ENCODE measurements at places on chromosomes 13 and 19. TPM values are rescaled to one million over a fixed set of nuclear protein-coding genes. Genes with fewer than 3 reads are reported as not detected.

GRCh38 chr19:24033963-24034342 is 53.0 kb upstream of the ZNF254 start:
- no peak for DNase-seq

CEACAM4 gene
- total RNA-seq = not detected

GRCh38 chr19:10818301-10819123 is 17.5 kb downstream of the TMED1 start:
- no peak for DNase-seq

POU4F1 gene
- total RNA-seq = not detected

GRCh38 chr13:77811981-77812380 is 106.7 kb downstream of the EDNRB start:
- no peak for DNase-seq

GRCh38 chr19:45793178-45793564 is 526 bp upstream of the DMWD start:
- DNase-seq = no peak

All from Caki2 (cell line).